ENCODE measurements at places on chromosomes 5 and 9. TPM values are rescaled to one million over a fixed set of nuclear protein-coding genes. Genes with fewer than 3 reads are reported as not detected.

The FCN1 gene
- not detected for total RNA-seq

The CRB2 gene
- 0.09 TPM for total RNA-seq

The NR6A1 gene
- total RNA-seq, result 1.8 TPM

The HINT2 gene
- 107 TPM for total RNA-seq

The TMEM232 gene
- 0.20 TPM for total RNA-seq

The IFNA13 gene
- not detected for total RNA-seq

The C5 gene
- 11.4 TPM for total RNA-seq

The FGD3 gene
- total RNA-seq, result 0.93 TPM

The COQ4 gene
- total RNA-seq, result 60.9 TPM

The PCDHB8 gene
- total RNA-seq, result 0.30 TPM

The IFNB1 gene
- not detected for total RNA-seq

The RGS3 gene
- 17.1 TPM for total RNA-seq

The PCDHGA5 gene
- total RNA-seq, result 0.13 TPM

Measured in A549 treated with Hydrocortisone at 1 μM for 4 hours (cell line).